ENCODE measurements at places on chromosomes 2 and 18.
A peak's percentile ranks its signal among the peaks of the same experiment; 100 is the strongest.

DNA sequence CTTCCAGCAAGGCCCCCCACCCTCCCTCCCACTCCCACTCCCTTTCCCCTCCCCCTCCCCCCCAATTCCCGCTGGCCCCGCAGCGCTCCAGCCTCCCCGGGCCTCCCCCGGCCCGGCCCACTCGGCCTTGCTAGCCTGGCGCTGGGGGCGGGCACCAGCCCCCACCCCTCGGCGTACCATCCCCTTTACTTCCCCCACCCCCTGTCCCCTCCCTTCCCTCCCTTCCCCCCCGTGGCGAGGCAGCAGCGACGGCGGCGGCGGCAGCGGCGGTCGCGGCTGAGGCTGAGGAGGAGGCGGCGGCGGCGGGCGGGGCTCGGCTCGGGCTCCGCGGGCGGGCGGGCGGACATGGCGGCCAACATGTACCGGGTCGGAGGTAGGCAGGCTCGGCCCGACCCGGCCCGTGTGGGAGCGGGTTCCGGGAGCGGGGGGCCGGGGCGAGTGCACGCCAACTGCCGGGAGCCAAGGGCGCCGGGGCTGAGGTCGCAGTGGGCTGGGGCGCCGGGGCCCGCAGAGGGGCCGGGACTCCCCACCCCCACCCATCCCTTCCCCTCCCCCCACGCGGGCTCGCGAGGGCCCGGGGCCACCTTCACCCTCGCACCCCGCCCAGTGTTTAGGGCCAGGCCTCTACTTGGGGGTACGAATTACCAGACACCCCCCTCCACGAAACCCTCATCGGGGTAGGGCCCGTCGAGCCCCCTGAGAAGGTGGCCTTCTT, at the start of gene MTA3:
Gene MTA3 (plus strand): TSS at position 232 of the 715 bp plus-strand sequence. CDS start 114 bp downstream, at position 346.
- peak; percentile 82 for DNase-seq

- no peak for DNase-seq
Measured at GRCh38 chr2:199870581-199870980, 19.6 kb upstream of the FTCDNL1 start.

DNA sequence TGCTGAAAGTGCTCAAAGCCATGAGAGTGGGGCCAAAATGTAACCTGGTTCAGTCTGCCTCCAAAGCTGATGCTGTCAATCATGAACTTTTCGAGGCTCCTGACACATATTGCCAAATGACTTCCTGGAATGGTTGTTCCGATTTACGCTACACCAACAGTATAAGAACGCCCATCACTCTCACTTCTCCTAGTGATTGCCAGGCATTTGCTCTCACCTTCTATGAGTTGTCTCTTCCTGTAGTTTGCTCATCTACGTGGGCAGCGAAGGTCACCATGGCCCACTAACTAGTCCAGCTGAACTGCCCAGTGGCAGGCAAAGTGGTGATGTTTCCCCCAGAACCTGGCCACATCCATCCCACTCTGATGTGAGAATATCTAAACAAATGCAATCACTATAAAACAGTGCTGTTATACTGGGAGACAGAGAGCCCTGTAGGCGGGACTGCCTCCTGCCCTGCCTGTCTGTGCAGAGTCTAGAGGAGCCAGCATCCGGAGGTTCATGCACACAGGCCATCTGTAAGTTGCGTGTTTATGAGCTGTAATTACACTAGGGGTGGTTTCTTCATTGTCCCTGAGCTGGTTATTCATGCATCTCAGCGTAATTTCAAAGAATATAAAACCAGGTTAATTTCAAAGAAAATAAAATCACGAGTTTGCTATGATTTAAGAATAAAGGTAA, 8.8 kb upstream of the CABLES1 start:
- no peak for DNase-seq

GRCh38 chr18:39453882-39454281, 1888.3 kb upstream of the CELF4 start:
- DNase-seq = peak; percentile 14

GRCh38 chr2:86426271-86426670, 14.9 kb upstream of the KDM3A start:
- no peak for DNase-seq

DNA sequence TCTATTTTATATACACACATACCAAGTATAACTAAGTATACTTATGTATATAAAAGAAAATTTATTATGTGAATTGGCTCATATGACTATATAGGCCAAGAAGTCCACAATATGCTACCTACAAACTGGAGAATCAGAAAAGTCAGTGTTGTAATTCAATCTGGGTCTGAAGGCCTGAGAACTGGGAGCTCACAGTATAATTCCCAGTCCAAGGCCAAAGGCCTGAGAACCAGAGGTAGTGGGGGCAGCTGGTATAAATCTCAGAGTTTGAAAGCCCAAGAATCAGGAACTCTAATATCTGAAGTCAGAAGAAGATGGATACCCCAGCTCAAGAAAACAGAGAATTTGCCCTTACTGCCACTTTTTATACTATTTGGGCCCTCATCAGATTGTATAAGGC, 38.9 kb upstream of the TFPI start:
- DNase-seq = no peak

- DNase-seq = no peak
Measured at GRCh38 chr18:39753178-39753577, 2187.6 kb upstream of the CELF4 start.

- no peak for DNase-seq
Measured at GRCh38 chr2:164662066-164662465, 40.8 kb upstream of the GRB14 start.

GRCh38 chr2:184004289-184004947, 593.9 kb upstream of the ZNF804A start:
- DNase-seq = no peak

GRCh38 chr2:216553093-216553478, 54.4 kb downstream of the RPL37A start:
- DNase-seq = no peak

- DNase-seq = no peak
Measured at GRCh38 chr18:46400449-46400848, 256.6 kb downstream of the LOXHD1 start.

- DNase-seq = no peak
Measured at GRCh38 chr2:120261387-120262006, 8.8 kb downstream of the RALB start.

- no peak for DNase-seq
Measured at GRCh38 chr2:197045115-197045514, 118.6 kb upstream of the PGAP1 start.

GRCh38 chr18:53534695-53535094, 689.8 kb downstream of the MBD2 start:
- DNase-seq = no peak

DNA sequence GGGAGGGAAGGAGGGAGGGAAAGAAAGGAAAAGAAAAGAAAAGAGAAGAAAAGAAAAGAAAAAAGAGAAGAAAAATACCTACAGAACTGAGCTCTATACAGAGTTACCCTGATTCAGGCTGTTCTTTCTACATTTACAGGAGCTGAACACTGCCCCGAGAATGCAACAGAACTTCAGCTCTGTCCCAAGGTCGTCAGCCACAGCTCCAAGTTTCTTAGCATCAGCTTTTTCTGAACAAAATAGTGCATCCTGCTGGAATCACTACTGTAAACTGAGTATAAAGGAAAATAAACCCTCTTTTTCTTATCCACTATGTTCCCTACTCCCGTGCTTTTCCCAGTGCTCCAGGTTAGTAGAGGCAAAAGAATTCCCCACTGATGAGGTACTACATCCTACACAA, 4.7 kb upstream of the PPP4R1 start:
- DNase-seq = no peak

- peak; percentile 22 for DNase-seq
Measured at GRCh38 chr2:190413421-190413820, 5.3 kb downstream of the MFSD6 start.

GRCh38 chr2:168583710-168584521, 127.8 kb downstream of the CERS6 start:
- DNase-seq = no peak

DNA sequence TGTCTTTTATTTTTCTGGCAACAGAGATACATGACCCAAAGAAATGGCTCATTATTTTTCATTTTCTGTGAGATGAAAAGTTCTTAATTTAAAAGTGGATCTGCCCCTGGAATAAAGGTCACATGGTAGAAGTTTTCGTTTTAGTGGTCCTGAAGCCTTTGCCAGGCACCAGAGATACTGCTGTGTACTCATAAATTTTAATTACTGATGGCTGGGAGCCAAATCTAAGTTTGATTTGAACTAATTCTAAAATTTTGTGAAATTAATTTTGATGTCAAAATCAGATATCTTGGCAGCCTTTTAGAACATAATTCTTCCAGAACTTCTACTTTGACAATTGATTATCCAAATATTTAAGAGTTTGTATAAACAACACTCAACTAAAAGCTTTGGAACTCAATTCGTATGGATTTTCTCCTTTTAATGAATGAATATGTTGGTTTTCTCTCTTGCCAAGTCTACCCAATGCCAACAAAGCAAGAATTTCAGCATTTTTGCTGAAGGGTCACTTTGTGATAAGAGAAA, 128.5 kb upstream of the SP5 start:
- DNase-seq = no peak

- no peak for DNase-seq
Measured at GRCh38 chr2:188333751-188334524, 42.3 kb downstream of the GULP1 start.

DNA sequence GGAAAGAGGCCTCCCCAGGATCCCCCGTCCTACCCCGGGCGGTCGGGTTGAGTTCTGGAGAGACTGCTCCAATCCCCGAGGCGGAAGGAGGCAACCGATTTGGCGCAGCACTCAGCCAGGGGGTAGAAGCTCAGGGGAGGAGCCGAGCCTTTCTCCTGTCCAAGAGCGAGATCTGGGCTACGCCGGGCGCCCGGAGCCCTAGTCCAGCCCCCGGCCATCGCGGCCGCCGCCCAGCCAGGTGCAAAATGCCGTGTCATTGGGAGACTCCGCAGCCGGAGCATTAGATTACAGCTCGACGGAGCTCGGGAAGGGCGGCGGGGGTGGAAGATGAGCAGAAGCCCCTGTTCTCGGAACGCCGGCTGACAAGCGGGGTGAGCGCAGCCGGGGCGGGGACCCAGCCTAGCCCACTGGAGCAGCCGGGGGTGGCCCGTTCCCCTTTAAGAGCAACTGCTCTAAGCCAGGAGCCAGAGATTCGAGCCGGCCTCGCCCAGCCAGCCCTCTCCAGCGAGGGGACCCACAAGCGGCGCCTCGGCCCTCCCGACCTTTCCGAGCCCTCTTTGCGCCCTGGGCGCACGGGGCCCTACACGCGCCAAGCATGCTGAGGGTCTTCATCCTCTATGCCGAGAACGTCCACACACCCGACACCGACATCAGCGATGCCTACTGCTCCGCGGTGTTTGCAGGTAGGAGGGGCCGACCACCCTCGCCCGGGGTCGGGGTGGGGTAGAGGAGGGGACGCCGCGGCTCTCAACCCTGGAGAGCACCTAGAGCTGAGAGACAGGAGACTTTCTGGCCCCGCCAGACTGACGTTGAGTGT, at the start of gene DYSF:
Gene DYSF (plus strand): TSS at position 158 of the 817 bp plus-strand sequence.
- no peak for DNase-seq

- DNase-seq = no peak
Measured at GRCh38 chr2:41923156-41923786, 124.5 kb upstream of the PKDCC start.

DNA sequence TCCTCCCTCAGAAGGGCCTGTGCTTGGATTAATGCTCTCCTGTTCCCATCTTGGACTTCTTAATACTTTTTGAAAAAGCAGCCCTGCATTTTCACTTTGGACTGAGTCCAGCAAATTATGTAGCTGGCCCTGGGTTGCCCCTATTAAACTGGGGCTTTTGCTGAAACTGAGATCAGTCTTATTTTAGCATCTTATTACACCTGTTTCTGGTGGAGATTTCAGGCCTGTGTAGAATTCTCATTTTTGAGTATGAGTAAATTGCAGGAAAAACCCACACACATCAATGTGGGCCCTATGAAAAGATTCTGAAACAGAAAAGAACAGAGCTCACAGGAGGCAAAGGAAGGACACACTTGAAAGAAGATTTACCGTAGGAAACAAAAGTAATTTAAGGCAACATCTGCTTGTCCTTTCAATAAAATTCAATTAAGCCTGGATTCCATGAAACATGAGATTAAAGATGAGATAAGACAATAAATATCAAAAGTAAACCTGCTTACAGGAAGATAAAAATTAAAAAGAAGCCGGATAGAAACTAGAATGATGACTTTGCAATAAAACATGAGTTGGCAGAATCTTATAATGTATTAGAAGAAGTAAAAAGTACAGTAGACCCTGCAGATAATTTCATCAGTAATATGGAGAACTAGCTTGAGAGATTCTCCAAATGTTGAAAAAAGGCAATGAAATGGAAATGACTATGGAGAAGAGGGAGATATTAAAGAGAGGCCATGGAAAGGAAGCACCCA, 90.7 kb upstream of the GCFC2 start:
- DNase-seq = no peak

GRCh38 chr2:19036091-19036490, 322.3 kb downstream of the OSR1 start:
- DNase-seq = no peak

Measured in DND-41 (cell line).